ENCODE measurements at places on chromosomes 3 and 15.

DNA sequence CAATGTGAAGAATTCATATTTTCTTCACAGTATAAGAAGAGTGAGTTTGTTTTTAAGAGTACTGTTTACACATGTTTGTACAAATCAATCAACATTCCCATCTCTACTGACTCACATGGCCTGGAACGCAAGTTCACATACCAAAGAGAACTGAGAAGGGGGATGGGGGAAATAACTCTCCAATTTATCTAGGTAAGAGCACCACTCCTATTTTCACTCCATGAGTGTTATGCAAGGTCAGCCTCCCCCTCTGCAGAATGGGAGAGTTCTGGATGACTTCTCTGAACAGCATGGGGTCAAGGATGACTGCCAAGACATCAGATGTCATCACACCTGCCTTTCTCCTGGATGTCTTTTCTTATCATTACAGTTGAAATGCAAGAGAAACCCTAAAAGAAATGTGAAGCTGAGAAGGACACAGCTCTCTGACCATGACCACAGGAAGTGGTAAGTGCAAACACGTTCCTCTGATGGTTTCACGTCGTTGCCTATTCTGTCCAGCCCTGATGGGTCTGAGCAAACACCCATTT, 95.2 kb downstream of the SEMA6D start:
- no peak for DNase-seq

GRCh38 chr15:27573805-27574485, 525.2 kb downstream of the OCA2 start:
- no peak for DNase-seq

DNA sequence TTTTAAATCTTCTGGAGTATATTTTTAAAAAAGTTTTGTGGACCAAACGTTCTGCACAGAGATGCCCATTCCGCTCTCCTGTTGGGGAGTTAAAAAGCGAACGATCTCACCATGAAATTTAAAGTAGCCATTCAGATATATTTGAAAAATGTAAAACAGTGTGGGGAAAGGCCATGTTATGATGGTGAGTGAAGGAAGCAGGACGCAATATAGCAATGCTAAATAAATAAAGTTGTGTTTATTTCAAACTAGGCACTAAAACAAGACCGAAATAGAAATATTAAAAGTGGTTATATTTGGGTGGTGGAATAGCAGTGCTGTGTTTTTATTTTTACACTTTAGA, 327 bp upstream of the CCDC13 start:
- DNase-seq: no peak

DNA sequence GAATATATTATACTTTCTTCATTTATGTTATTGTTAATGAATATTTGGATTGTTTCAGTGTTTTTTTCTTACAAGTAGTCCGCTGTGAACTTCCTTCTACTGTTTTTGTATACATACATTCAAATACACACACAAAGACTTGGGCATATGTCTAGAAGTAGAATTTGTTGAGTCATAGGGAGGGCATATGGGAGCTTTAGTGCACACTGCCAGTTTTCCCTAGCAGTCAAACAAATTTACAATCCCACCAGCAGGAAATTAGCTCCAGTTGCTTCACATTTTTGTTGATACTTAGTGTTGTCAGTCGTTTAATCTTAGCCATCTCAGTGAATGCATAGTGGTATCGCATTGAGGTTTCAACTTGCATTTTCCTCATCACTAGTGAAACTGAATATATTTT, 492.3 kb downstream of the DIPK2A start:
- no peak for DNase-seq

GRCh38 chr3:127990051-127990450, 62.2 kb upstream of the SEC61A1 start:
- no peak for DNase-seq

DNA sequence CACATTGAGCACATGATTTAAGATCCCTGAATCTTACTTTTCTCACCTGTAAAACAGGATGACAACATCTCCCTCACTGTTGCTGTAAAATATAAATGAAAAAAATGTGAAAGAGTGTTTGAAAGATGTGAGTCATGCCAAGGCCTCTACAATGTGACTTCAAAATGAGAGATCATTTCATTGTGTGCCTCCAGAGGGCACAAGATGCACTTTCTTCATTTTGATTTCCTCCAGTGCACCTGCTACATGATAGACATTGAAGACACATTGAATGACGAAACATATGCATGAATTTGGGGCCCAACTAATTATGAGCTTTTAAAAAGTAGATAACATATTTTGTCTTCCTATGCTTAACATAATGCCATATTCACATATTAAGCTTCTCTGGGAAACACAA, 170.3 kb downstream of the MOBP start:
- DNase-seq: no peak

- no peak for DNase-seq
Observed at GRCh38 chr15:99122831-99123712, 18.2 kb downstream of the SYNM start.

DNA sequence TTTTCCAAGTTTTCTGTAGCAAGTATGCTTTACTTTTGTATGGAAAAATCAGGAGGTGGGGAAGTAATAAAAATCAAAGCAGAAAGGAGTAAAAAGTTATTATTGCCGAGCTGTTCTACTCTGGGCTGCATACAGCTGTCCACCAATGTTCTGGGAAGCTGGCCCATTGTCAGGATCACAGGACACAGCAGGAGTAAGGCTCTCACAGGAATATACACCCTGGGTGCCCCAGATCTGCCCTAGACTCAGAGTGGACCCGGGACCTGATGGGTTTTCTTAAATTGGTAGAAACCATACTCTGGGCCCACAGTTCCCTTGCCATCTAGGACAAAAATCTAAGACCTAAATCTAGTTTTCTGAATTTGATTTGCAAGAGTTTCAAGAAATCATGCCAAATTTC, 60.4 kb downstream of the TNIK start:
- DNase-seq: no peak

GRCh38 chr3:4838621-4839022, 140.6 kb upstream of the BHLHE40 start:
- DNase-seq: no peak

GRCh38 chr3:157166561-157166960, 6.6 kb upstream of the CCNL1 start:
- DNase-seq: no peak

GRCh38 chr3:78670094-78670493, 1097.7 kb downstream of the ROBO1 start:
- no peak for DNase-seq

DNA sequence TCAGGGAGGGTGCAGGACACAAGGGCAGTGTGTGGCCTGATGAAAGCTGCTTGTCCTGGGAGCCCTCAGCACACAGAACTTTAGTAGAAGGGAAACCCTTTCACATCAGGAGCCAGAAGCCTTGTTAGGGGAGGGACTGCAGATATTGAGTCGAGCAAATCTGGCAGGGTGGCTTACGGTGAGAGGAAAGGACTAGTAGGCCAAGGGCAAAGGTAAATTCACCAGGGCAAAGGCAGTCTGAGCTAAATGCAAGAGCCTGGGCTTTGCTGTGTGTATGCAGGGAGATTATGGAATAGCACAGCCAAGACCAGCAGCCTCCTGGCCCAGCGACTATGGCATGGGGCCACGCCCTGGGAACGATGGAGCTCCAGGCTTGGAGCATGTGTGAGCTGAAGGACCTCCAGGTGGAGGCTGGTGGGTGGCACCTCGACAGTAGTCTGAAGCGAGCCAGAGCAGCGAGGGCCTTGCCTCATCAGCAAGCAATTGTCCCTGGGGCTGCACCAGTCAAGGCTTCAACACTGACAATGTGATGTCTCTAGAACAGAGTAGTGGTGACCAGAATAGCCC, 76.1 kb downstream of the CCR1 start:
- no peak for DNase-seq

DNA sequence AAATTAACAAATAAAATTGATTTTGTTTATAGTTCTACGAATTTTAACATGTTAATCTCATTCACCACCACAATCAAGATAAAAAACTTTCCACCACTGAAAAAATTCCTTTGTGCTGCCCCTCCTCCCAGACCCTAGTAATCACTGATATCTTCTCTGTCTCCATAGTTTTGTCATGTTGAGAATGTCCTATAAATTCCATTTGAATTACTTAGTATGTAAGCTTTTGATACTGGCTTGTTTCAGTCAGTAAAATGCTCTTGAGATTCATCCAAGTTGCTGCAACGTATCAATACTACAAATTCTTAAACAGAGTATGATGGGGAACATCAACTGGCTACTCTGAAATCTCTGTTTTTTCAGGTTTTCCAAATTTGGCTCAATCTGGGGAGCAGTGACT, 129.6 kb downstream of the CTNNB1 start:
- DNase-seq: no peak

DNA sequence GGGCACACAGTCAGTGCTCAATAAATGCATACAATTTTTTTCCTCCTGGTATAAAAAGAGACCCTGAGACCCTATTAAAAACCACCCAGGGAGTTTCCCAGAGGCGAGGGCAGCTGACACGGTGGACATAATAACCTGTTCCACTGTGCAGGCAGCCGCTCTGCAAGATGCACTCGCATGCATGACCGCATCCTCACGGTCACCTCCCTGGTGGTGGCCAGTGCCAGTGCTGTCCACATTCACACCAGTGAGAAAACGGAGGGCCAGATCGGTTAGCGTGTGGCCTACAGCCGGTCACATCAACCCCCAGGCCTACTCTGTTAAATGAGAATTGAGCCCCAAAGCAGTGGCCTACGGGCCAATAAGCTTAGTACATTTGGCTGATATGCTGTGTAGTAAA, 24.8 kb downstream of the SH3BP5 start:
- DNase-seq: no peak

DNA sequence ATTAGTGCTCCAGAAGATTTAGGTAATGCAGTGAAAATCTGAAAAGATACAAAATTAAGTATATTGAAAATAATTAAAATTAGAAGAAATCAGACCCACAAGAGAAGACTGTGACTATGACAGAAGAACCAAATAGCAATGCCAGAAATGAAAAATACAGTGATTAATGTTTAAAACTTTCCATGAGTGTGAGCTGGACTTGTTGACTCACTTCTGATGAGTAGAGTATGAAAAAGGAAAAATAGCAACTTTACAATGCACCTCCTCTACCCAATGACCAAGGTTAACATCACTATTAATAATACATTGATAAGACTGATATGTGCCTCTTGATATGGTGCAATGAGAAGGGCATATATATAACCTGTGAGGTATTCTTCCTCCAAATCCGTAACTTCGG, 39.3 kb upstream of the SLC22A13 start:
- no peak for DNase-seq

DNA sequence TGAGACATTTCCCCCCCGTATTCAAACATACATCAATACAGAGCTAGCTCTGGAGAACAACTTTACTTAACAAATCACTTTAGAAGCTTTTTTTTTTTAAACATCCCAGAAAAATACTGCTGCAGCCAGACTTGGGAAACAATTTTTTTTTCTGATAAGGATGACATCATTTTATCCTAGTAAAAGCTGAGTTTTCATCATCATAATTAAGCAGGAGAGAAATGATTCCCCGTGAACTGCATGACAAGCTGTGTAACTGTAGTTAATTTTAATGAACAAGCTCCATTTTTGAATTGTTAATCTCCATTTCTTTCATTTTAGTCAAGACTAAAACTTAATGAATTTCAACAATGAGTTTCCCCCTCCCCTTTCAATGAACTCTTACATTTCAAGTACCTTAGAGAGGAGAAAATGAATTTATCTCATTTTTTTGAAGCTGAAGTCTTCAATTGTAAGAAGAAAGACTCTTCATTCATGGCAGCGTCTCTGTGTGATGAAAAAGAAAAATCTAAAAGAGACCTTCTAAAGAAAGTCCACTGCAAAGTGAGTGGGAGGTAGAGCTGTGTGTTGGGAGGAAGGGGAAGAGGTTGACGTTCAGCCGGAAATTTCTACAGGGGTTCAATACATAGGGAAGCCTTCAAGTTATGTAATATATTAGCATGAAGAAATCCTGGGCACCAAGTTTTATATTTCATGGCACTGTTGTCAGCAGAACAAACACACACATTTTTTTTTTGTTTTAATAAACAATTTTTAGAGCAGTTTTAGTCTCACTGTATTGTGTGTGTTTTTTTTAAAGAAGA, 31.7 kb downstream of the HES1 start:
- no peak for DNase-seq

DNA sequence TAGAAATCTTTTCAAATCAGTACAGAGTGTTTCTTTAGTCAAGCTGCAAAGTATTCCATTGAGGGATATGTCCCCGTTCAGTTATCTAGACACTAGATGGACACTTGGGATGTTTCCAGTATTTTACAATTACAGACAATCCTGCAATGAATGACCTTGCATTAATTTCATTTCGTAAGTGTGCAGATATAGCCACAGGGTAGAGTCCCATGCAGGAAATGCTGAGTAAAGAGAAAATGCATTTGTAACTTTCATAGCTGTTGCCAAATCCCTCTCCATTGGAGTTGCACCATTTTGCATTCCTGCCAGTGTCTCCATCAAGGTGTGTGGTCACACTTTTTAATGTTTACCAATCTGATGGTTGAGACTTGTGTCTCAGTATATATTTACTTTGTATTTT, 92.5 kb downstream of the LIPC start:
- no peak for DNase-seq

DNA sequence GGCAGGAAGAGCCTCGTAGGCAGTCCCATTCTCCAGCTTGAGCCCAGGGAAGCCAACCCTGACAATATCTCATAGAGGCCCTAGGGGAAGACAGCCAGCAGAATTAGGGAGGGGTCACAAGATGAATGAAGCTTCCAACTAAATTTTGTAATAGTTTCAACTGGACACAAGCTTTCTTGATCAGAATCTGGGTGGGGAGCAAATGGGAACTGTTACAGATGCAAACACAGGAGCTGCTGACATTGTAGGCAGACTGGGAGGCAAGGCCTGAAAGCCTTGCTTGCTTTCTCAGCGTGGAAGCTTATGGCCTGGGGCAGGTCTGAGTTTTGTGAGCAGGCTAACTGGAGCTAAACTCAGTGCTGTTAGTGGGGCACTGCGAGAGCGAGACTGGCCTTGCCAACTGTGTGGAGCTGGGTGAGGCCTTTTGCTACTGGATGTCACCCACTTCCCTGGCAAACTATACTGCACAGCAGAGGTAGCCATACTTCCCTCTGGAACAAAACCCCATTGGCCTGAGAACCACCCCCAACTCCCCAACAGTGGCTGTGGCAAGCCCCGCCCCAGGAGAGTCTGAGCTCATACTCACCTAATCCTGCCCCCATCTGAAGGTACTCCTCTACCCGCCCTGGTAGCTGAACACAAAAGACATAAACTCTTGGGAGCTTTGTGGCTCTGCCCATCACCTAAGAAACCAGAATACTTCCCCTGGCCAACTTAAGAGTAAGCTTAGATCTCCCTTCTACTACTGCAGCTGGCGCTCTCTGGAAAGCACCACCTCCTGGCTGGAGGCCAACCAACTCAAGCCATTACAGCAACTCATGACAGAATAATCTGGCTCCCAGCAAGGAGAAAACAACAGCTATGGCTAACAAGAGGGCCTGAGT, 42.9 kb downstream of the CFAP20DC start:
- no peak for DNase-seq

DNA sequence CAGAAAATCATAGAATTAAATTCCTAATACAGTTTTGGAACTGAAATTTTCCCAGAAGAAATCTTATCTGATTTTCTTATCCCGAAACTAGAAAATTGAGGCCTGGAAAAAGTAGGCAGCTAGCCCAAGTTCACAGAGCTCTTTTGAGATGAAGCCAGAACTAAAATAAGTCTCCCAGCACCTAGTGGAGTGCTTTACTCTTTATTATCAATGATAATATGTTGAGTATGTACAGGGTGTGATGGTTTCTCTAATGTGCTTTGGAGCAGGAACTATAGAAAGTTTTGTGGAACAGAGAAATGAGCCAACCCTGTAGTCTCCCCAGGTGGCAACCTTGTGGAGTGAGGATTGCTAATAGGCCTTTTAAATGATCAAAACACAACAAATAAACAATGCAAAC, 30.3 kb upstream of the BCL6 start:
- no peak for DNase-seq

GRCh38 chr15:92407916-92408315, 14.2 kb downstream of the ST8SIA2 start:
- no peak for DNase-seq
